ENCODE measurements at places on chromosomes 1 and 21.

GRCh38 chr1:11061652-11062365, 2.0 kb upstream of the SRM start:
- no peak for DNase-seq

DNA sequence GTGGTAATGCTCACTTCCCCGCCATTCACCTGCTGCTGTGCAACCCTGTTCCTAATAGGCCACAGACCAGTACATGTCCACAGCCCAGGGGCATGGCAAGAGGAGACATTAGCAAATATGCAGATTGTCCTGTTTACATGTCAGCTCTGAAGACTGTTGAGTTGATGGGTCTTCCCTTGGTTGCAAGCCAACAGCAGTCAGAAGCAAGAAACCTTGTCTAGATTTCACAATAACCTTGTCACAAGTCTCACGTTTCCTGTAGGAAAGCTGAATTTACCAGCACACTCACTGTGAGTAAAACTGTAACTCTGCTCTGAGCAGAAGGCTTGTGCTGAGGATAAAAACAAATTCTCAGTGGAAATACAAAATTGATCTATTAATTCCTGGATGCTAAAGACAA, 195.1 kb downstream of the HLX start:
- DNase-seq: no peak

DNA sequence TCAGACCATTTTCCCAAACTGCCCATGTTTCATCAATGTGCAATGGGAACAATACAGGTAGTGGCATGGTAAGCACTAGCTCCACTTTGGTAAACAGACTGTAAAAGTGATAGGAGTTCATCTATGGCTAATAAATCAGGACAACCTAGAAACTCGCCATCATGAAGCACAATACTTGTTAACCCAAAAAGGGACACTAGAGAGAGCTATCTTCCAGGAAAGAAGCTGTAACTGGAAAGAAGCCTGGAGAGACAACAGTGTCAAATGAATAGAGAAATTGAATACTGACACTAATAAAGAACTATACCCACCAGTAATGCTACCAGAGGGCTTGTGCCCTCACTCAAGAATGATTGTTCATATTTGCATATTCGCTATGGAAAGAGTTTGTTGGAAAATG, 164.7 kb upstream of the RGS18 start:
- no peak for DNase-seq

DNA sequence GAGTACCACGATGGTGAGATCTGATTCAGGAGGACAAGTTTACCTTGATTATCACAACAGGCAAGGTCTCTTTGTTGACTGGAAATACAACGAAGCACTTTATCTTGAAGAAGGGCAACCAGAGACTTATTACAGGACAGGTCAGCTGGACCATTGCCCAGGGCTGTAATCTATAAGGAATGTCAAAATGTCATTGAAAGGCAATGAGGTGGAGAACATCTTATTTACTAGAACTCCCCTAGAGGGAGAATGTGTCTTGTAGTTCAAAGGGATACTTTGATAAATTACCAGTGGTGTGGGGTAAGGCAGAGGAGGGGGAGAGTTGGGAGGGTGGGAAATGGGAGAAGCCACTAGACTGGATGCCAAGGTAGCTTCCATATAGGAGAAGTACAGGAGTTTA, 212.3 kb downstream of the NCAM2 start:
- DNase-seq: no peak

- DNase-seq: no peak
Measured at GRCh38 chr1:48236716-48237470, 14.4 kb downstream of the SLC5A9 start.

- DNase-seq: no peak
Measured at GRCh38 chr1:195804547-195804946, 803.7 kb downstream of the KCNT2 start.

DNA sequence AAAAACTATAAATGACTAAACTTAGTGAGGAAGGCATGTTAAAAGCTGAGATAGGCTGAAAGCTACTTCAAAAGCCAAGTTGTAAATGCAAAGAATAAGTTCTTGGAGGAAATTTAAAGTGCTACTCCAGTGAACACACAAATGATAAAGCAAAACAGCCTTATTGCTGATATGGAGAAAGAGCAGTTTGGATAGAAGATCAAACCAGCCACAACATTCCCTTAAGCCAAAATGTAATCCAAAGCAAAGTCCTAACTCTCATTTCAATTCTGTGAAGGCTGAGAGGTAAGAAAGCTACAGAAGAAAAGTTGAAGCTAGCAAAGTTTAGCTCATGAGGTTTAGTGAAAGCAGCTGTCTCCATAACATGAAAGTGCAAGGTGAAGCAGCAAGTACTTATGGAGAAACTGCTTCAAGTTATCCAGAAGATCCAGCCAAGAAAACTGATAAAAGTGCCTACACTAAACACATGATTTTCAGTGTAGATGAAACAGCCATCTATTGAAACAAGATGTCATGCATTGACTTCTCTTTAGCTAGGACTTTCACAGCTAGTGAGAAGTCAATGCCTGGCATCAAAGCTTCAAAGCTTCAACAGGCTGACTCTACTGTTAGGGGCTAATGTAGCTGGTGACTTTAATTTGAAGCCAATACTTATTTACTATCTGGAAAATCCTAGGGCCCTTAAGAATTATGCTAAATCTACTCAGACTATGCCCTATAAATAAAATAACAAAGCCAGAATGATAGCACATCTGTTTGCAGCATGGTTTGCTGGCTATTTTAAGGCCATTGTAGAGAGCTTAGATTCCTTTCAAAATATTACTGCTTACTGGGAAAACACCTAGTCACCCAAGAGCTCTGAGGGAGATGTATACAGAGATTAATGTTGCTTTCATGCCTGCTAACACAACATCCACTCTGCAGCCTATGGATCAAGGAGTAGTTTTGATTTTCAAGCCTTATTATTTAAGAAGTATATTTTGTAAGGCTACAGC, 188.6 kb downstream of the EIF4G3 start:
- no peak for DNase-seq

DNA sequence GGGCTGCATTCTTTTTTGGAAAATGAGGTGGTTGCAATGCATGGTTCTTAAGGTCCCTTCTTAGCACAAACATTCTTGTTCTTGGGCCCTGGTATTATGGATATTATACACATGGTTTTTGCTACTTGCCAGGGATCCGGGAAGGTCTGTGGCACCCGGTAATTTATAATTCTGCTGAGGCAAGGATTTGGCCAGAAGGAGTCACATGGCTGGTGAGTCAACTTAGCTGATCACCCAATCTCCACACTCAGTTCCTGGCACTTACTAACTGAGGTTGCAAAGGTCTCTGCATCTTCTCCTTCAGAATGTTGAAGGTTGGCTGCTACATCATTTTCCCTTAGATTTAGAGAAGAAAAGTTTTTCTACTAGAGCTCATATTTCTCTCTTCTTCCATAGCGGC, 112.5 kb downstream of the ROR1 start:
- DNase-seq: no peak

GRCh38 chr1:154941333-154942013, 5.0 kb upstream of the PMVK start:
- DNase-seq: no peak

DNA sequence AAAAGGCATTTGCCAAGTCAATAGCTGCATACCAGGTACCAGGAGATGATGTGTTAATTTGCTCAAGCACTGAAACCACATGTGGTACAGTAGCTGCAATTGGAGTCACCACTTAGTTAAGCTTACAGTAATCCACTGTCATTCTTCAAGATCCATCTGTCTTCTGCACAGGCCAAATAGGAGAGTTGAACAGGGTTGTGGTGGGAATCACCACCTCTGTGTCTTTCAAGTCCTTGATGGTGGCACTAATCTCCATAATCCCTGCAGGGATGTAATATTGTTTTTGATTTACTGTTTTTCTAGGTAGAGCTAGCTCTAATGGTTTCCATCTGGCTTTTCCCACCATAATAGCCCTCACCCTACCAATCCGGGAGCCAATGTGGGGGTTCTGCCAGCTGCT, 91.9 kb downstream of the FCRL5 start:
- no peak for DNase-seq

GRCh38 chr1:199590708-199591107, 436.8 kb upstream of the NR5A2 start:
- DNase-seq: no peak

DNA sequence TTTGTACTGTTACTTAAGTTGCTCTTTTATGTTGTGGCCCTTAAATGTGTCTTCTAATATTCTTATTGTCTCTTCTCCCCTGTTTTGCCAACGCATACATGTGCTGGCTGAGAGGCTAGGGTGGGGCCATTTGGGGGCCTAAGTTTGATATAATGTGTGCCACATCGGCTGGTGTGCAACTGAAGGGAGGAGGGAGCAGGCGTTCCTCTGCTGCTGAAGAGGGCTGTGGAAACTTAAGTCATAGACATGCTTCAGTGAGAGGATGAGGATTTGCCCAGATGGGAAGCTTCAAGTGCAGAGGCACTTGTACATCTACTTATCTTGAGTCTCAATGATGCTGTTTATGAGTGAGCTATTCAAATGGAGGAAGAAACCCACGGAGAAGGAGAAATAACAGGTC, 630.6 kb downstream of the LMO4 start:
- DNase-seq: no peak

DNA sequence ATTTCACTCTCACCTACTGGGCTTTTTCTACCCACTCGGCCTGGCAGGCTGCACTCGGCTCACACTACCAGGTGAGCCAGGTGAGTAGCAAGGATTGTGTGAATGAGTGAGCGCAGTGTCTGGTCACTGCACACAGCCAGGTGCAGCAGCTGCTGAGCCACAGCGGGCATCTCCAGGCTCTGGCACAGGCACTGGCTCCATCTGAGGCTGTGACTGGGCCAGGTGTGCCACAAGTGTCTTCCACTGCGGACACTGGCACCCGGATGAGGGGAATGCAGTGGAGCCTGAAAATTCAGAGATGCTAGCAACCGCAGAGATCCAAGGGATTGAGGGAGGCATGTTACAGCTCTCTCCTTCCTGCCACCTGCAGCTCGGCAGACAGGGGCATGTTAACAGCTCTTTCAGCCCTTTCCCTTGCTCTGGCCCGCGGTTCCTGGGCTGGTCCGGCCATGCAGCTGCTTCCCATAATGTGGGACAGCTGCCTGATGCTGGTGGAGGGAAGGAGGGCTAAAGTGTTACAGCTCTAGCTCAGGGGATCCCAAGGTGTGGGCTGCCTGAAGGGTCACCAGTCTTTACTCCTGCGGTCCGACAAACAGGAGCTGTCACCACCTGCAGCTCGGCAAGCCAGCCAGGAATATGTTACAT, 1038.3 kb downstream of the AMY1C start:
- no peak for DNase-seq

GRCh38 chr21:42127164-42128150, 56.3 kb downstream of the UMODL1 start:
- no peak for DNase-seq

GRCh38 chr21:44013380-44014088, 1.4 kb downstream of the TRAPPC10 start:
- no peak for DNase-seq
